ENCODE measurements at places on chromosomes 16 and 17.
A peak's percentile ranks its signal among the peaks of the same experiment; 100 is the strongest.

DNA sequence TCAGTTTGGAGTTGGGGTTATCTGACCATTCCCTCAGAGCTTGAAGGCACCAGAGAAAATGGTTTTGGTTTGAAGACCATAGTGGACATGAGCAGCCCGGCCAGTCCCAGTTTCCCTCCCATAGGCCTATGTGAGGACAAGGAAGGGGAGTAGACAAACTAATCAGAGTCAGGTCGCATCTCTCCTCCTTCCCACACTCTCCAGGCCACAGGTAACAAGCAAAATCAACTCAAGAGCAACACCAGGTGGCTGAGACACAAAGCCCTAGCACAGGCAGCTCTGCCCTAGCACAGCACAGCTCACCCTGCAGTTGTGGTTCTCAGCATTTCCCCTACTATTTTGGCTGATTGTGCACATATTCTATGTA, 7.2 kb downstream of the SUPT4H1 start:
- DNase-seq: no peak

- DNase-seq: no peak
Observed at GRCh38 chr17:54718286-54718685, 182.4 kb upstream of the TOM1L1 start.

DNA sequence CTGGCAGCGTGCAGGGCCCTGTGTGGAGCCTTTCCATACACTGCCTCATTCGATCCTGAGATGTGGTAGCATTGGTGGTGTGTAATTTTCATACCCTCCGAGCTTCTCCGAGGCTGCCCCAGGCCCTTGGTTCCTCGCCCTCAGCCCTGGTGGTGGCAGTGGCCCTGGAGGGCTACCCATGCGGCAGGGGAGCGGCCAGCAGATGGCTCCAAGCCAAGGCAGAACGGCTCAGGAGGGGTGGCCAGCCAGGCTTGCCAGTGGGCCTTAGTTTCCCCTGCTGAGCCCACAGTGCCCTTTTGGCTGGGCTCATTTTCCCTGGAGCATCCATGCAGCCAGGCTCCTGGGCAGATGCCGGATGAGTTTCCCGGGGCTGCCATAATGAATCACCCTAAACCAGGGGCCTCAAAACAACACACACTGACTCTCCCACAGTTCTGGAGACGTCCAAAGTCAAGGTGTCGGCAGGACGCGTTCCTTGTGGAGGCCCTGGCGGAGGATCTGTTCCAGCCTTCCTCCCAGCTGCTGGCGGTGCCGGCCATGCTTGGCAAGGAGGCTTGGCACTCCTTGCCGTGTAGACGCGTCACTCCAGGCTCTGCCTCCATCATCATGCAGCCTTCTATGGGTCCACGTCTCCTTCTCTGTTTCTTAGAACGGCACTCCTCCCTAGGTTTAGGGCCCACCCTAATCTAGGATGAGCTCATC, 158.8 kb upstream of the GSE1 start:
- no peak for DNase-seq

- no peak for DNase-seq
Observed at GRCh38 chr17:19376811-19377210, 1.5 kb upstream of the MAPK7 start.

DNA sequence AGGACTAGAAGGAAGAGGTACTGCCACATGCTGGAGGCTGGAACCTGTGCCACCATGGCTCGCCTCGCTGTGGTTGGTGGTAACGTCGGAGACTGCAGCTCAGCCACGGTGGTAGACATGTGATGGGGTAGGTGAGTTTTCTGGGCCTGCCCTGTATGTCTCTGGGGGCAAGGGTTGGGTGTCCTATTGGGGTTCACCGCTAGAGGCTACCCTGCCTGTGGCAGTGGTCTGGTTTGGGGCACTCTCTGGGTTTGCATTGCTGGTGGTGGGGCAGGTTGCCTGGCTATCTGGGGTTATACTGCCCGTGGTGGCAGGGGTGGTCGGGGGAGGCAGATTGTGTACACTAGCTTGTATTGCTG, 79.3 kb upstream of the KCNJ18 start:
- DNase-seq: no peak

- no peak for DNase-seq
Observed at GRCh38 chr17:7080456-7081041, 498 bp upstream of the CLEC10A start.

DNA sequence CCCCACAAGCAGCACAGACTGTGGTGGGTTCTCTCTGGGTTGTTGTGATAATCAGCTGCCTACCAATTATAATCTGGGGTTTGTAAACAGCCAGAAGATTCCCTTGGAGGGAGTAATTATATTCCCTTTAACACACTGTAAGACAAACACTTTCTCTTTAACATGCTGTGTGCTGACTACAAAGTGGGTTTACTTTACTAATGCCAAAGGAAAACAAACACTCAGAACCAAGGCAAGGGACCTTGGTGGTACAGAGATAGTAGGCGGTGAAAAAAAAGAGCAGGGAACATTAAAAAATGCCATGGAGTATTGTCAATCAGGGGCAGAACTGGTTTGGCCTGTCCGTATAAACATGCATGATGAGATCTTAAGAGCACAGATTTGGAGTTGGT, 3.0 kb upstream of the VAT1L start:
- DNase-seq: no peak

DNA sequence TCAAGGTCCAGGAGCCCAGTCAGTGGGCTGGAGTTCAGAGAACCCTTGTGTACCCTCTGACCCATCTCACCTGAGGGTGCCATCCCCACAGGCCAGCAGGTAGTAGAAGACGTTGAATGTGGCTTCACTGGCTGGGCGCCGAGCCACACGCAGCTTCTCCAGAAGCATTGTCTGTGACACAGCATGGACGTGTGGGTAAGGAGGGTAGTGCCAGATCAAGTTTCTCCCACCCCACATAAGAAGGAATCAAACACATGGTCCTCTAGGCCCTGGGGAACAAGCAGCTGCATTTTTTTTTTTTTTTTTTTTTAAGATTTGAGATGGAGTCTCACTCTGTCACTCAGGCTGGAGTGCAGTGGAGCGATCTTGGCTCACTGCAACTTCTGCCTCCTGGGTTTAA, 60.9 kb downstream of the MYO18A start:
- no peak for DNase-seq

DNA sequence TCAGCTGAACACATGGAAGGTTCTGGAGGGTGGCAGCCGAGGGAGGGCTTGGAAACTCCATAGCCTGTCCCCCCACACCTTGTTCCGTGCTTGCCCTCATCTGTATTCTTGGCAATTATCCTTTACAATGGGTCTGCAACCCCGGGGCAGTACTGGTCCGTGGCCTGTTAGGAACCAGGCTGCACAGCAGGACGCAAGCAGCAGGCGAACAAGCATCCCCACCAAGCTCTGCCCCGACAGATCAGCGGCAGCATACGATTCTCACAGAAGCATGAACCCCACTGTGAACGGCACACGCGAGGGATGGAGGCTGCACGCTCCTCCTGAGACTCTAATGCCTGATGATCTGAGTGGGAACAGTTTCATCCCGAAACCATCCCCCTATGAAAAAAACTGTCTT, 6.2 kb downstream of the WDR45B start:
- DNase-seq: peak; percentile 20

GRCh38 chr16:85781695-85782370, 17.5 kb downstream of the EMC8 start:
- DNase-seq: peak; percentile 63

DNA sequence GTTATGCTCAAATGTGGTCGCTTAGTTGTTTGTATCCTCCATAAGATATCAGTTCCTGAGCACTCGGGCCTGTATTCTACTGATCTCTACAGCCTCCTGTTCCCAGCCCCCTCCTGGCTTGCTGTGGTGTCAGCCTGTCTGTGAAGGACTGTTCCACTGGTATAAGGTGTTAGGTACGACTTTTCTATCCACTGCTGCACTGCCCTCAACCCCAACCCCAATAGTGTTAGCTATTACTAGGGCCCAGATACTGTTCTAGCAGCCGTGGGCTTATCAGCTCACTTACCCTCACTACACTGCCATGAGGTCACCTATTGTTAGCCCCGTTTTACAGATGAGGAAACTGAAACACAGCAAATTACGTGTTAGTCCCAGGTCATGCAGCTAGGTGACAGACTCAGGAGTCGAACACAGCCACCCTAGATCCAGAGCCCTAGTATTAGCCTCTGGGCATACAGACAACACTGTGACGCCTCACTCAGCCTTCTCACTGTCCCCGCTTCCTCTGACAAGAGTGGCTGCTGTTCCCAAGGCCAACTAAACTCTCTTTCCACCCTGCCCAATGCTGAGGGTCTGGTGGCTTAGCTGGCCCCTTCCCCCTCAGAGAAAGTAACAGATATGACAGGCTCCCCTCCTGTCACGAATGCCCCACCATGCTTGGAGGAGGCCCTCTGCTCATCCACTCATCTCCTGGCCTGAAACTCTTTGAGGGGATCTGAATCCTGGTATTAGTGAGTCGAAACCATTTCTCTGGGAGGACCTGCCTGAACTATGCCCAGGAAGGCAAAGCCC, 25.6 kb upstream of the ZNF652 start:
- no peak for DNase-seq

- DNase-seq: no peak
Observed at GRCh38 chr16:84484579-84485254, 19.7 kb downstream of the MEAK7 start.

GRCh38 chr16:11340710-11341109, 4.5 kb upstream of the RMI2 start:
- no peak for DNase-seq

DNA sequence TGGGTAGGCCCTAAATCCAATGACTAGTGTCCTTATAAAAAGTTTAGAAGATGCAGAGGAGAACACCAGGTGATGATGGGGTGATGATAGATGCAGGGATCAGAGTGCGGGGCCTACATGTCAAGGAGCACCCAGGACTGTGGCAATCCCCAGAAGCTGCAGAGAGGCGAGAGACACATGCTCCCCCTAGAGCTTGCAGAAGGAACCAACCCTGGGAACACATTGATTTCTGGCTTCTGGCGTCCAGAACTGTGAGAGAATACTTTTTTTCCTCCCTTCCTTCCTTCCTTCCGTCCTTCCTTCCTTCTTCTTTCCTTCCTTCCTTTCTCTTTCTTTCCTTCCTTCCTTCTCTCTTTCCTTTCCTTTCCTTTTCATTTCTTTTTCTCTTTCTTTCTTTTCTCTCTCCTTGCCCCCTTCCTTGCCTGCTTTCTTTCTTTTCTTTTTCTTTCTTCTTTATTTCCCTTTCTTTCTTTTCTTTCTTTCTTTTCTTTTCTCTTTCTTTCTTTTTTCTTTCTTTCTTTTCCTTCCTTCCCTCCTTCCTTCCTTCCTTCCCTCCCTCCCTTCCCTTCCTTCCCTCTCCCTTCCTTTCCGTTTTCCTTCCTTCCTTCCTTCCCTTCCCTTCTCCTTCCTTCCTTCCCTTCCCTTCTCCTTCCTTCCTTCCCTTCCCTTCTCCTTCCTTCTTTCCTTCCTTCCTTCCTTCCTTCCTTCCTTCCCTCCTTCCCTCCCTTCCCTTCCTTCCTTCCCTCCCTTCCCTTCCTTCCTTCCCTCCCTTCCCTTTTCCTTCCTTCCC, 134.3 kb downstream of the HAPSTR1 start:
- DNase-seq: no peak

DNA sequence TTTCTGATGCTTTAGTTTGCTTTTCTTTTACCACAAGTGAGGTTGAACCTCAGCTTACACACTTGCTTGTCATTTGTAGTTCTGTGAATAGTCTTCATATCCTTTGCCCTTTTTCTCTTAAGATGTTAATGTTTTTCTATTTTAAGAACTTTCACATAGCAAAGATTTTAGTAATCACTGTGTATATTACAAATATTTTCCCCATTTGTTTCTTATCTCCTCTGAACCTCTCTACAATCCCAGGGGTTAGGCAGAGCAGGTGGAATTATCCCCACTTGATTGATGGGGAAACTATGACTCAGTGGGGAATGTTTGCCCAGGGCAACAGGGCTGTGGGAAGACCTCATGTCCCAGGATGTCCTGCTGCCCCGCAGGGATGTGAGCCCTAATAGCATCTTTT, 11.7 kb upstream of the MYH3 start:
- no peak for DNase-seq

DNA sequence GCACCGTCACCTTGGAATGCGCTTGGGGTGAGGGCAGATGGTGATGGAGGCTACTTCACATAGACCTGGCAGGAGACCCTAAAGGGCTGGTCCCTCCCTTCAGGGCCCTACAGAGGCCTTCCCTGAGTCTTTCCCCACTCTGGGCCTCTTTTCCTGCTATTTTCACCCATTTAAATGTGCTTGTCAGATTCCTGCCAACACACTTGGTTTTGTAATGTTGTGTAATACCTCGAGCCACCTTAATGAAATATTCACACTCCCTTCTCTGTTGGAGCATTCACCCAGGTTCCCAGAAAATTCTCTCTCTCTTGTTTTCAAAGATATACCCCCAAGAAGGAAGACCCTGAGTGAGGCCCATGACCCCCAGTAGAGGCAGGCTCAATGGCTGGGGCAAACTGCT, 456.6 kb upstream of the DYNLRB2 start:
- DNase-seq: no peak

DNA sequence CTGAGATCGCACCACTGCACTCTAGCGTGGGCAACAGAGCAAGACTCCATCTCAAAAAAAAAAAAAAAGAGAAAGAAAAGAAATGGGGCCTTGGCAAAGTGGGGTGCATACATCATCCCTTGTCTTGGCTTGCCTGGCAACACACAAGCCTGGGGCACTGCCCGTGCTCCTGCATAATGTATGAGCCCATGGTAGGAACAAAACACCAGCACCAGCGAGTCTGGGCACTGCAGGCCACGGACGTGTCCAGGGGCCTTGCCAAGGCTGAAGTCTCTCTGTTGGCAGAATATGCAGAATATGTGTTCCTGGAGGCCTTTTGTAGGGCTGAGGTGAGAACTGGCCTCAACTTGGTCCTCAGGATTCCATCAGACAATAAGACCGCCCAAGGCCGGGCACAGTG, 15.7 kb upstream of the ALDOA start:
- DNase-seq: no peak

- no peak for DNase-seq
Observed at GRCh38 chr16:72963533-72964315, 84.2 kb downstream of the ZFHX3 start.

DNA sequence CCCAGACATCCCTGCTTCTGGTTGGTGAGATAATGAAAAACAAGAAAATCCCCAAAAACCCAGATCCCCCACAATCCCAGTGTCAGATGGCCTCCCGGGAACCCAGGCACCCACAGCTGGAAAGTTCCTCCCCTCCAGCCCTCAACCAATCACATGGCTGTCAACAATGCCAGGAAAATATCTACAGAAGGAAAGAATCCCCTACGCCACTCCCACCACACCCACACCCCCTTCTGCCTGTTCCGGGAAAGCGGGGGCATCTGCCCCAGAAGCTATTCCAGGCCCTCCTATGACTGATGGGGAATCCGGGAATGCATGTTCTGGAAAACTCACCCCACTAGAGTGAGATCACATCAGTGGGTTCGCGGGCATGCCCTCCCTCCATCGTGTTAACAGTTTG, 1.8 kb downstream of the TMEM95 start:
- DNase-seq: no peak

- DNase-seq: no peak
Observed at GRCh38 chr16:4876646-4877379, 29.5 kb downstream of the UBN1 start.

- no peak for DNase-seq
Observed at GRCh38 chr16:10852948-10853347, 24.1 kb upstream of the CIITA start.

GRCh38 chr17:62652251-62653001, 25.0 kb downstream of the MRC2 start:
- peak; percentile 76 for DNase-seq

GRCh38 chr17:37432671-37433070, 26.0 kb downstream of the TADA2A start:
- no peak for DNase-seq

All from pancreas (tissue), 10 donors.